Stimulated activated CD8-positive, alpha-beta memory T cell treated with anti-CD3 and anti-CD28 coated beads, Interleukin-4, amount 100 ng/mL, for 1 hour (primary cell): ENCODE measurements at places on chromosomes 7 and 10.

- no peak for DNase-seq
Measured at GRCh38 chr7:130948822-130949221, 214.8 kb upstream of the KLF14 start.

GRCh38 chr7:32100407-32100907 lies 30.2 kb upstream of the PDE1C start:
- DNase-seq: no peak

DNA sequence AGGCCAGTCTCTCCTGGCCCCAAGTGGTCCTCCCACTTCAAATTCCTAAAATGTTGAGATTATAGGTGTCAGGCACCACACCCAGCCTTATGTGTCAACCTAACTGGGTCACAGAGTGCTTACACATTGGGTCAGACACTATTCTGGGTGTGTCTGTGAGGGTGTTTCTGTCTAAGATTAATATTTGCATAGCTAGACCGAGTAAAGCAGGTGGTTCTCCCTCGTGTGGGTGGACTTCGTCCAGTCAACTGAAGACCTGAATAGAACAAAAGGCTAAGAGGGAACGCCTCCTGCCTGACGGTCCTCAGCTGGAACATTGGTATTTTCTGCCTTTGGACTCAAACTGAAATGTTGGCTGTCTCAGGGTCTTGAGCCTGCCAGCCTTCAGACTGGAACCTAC lies 11.5 kb downstream of the PPIF start:
- DNase-seq: no peak

DNA sequence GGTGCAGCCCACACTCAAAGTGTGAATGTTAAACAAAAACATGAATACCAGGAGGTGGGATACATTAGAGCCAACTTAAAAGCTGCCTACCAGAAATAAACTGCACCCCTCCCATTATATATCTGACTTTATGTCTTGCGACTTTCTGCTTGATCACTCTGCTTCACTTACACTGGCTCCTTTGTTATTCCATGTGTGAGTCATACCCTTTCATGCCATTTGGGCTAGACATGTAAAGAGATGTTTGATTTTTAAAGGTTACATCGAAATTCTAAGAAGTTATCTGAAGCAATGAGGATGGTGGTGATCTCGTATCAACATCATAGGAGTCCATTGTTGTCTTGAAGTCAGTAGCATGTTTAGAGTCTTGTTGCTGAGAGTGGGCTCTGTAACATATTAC lies 31.6 kb upstream of the ETV1 start:
- DNase-seq: no peak

GRCh38 chr7:70512761-70513160 lies 619.2 kb upstream of the GALNT17 start:
- DNase-seq: no peak

- DNase-seq: no peak
Measured at GRCh38 chr7:90853205-90853604, 257.1 kb downstream of the CDK14 start.

- no peak for DNase-seq
Measured at GRCh38 chr7:75980430-75981202, 13.8 kb downstream of the TMEM120A start.

GRCh38 chr7:26504411-26505120 lies 212.9 kb downstream of the SNX10 start:
- DNase-seq: no peak

- no peak for DNase-seq
Measured at GRCh38 chr10:4538016-4538415, 288.0 kb upstream of the AKR1E2 start.

DNA sequence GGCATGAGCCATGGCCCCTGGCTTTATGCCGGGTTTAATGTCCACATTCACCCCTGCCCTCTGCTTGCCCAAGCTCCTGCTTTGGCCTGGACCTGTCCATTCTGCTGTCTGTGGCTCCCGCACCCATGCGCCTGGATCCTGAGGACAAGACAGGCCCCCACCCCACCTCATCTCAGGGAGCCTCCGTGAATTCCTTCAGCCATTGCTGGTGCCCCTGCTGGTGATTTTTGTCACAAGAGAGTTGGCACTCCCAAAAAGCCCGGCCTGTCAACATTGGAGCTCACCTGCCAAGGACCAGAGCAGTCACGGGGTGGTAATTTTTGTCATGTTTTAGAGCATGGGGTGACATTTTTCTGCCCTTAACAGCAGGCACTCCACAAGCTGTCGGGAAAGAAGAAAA lies 127.5 kb upstream of the PLXNA4 start:
- no peak for DNase-seq

DNA sequence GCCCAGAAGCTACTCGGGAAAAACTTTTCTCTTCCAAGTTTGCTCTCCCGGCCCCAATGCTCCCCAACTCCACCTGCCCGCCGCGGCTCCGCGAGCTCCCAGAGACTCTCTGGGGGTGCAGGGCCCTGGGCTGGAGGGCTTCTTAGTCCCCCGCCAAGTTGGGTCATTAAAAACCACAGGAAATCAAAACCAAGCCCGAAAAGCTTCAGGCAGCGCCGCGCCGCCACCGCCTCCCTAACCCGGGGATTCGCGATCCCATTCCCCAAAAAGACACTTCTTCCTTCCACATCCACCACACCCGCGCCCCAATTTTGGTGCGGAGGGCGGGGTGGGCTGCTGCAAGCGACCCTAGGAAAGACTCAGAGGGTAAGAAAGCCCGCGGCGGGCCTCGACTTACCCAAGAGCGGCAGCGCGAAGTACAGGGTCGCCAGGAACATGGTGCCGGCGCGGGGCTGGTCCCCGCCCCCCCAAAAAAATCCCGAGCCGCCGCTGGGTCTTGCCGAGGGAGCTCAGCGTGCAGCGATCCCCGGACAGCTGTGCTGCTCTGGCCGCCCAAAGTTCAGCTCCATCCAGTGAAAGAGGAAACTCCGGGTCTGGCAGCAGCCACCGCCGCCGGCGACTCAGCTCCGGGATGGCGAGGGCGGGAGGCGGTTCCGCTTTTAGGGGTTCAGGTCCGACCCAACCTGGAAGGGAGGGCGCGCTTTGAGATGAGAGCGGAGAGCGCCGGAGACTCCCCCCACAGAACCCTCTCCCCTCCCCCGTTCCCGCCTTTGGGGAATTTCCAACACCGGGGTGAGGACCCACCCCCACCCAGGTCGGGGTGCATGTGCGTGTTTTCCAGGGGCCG lies 1.2 kb downstream of the GFRA1 start:
- no peak for DNase-seq

GRCh38 chr7:101265622-101266516 lies 21.0 kb upstream of the FIS1 start:
- no peak for DNase-seq

- DNase-seq: no peak
Measured at GRCh38 chr10:46079831-46080585, 33.9 kb upstream of the MSMB start.

DNA sequence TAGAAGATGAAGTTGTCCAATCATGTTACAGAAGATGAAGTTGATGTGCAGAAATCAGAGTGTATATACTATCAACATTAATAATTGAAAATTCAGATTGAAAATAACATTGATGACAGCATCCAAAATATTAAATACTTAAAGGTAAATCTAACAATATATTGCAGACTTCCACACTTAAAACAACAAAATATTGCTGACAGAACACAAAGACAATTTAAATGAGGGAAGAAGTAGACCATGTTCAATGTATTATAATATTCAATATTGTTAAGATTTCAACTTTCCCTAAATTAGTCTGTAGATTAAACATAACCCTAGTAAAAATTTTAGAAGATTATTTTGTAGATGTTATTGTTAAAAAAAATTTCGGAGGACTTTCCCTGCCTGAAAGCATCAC lies 151.9 kb downstream of the PON1 start:
- no peak for DNase-seq

- no peak for DNase-seq
Measured at GRCh38 chr10:107728807-107729206, 564.3 kb upstream of the SORCS1 start.

DNA sequence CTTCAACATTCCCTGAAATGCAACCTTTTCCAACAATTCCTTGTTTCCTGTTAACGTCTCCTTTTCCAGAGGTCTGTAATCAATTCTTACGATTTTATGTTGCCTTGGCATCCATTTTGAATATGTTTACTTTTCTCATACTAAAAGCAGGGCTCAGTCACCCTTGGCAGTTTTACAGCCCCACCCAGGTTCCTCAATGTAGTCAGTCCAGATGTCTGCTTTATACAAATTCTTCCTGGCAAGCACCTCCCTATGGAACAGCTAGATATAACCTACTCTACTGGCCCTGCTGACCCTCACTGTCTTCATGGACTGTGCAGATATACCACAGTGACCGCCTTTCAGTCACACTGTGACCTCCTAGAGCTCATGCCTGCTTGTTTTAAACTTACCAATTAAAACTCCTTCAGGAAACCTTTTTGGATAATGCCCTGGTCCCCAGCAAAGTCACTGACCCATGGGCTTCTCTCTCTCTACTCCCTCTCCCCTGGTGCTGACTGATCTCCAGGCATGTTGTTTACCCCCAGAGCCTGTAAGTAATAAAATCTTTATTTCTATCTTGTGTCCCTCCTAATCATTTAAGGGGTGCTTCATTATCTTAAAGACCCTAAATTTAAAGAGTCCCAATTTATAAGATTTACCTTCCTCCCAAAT lies 147.1 kb upstream of the STEAP1 start:
- no peak for DNase-seq

DNA sequence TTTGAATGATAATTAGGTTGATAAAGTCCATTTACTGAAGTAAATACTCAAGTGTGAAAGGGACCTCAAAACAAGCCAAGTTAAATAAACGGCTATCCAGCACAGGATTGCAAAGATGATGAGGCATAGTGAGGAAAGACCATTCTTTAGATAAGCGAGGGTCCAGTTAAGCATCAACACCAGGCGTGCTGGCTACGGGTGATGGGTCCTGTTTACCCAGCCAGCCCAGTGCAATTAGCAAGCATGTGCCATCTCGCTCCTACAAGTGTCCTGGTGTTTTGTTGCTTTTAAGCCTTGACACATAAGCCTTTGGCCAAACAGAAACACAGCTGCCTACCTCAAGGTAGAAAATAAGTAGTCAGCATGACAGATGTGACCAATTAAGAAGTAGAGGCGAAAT lies 7.1 kb downstream of the NEBL start:
- DNase-seq: no peak

DNA sequence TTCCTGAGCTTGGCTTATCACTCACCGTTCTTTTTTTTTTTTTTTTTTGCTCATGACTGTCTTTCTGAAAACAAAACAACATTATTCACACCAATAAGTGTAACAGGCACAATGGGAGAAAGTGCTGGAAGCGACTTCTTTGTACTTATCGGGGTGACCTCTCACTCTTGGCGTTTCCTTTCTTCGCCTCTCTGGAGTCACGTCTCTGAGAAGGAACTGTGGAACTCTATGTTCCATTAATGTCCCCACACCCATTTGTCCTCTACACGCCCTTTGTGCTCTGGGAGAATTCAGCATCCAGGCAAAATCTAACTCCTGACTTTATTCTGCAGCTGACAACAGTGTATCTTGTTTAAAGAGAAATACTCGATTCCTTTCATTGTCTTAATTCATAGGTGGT lies 70.8 kb upstream of the FAM204A start:
- no peak for DNase-seq

DNA sequence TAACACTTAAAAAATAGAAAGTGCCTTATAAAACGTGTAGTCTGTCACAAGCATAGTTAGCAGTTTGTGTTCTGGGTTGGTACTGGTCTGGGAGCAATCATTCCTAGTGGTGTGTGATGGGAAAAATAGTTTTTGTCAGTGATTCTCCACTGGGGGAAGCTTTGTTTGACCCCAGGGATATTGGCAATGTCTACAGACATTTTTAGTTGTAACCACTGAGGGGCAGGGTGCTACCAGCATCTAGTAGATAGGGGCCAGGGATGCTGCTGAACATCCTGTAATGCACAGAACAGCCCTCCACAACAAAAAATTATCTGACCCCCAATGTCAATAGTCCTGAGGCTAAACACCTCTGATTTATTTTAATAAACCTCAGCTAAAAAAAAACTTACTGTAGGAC lies 51.6 kb upstream of the CREB5 start:
- DNase-seq: no peak

- no peak for DNase-seq
Measured at GRCh38 chr7:130362251-130362816, 17.7 kb downstream of the CPA5 start.

DNA sequence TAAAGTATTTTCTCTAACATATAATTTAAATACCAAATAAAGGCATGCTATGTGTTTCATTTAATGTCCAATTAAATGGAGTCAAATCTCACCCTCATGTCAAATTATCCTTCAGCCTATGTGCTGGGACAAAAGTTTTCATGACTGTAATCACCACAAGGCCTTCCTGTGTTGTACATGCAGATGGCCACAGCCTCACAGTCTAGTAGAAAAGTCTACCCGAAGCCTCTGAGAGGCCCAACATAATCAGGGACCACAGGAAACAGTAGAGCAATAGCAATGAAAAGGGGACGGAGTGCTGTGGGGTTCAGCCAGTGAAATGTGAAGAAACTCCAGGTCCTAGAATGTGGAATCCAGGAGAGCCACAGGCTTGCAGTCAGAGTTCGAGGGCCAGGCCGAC lies 140.2 kb upstream of the KLF6 start:
- no peak for DNase-seq

DNA sequence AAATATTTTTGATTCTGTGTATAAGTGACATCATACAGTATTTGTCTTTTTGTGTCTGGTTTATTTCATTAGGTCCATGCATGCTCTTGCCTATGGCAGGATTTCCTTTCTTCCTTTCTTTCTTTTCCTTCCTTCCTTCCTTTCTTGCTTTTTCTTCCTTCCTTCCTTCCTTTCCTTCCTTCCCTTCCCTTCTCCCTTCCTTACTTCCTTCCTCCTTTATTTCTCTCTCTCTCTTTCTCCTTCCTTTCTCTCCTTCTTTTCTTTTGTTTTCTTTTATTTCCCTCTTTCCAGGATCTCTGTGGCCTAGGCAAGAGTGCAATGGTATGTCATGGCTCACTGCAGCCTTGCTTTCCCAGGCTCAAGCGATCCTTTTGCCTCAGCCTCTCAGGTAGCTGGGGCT lies 31.4 kb upstream of the CALU start:
- DNase-seq: no peak

DNA sequence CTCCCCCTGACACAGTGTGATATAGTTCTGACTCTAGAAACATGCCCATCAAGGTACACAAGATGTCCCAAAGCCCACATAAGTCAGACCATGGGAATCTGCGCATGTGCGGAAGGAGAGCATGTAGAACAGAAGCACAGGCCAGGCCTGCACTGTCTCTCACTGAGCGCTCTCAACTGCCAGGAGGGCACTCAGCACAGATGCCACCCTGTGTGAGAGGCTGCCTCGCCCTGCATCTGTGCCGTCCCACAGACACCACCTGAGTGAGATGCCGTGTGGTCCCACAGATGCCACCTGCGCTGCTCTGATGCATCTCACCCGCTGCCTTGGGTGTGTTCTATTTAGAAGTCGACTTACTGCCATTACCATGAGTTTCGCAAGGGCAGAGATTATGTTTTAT lies 98.4 kb downstream of the VOPP1 start:
- no peak for DNase-seq

DNA sequence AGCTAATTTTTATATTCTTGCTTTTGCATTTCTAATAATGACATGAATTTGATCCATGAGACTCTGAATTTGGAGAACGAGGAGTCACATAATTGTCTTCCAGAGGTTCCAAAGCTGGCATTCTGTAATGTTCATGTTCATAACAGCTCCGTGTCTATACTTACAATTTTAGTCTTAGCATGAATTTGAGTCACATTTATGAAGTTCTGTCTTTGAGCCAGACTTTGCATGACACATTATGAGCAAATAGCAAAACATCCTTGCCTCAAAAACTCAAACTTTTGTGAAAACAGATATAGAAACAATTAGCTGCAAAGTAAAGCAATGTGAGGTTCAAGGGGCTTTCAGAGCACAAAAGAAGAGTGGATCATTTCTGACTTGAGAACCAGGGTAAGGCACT lies 44.5 kb upstream of the CAV2 start:
- DNase-seq: no peak
